ENCODE measurements at places on chromosomes 3 and 15.

DNA sequence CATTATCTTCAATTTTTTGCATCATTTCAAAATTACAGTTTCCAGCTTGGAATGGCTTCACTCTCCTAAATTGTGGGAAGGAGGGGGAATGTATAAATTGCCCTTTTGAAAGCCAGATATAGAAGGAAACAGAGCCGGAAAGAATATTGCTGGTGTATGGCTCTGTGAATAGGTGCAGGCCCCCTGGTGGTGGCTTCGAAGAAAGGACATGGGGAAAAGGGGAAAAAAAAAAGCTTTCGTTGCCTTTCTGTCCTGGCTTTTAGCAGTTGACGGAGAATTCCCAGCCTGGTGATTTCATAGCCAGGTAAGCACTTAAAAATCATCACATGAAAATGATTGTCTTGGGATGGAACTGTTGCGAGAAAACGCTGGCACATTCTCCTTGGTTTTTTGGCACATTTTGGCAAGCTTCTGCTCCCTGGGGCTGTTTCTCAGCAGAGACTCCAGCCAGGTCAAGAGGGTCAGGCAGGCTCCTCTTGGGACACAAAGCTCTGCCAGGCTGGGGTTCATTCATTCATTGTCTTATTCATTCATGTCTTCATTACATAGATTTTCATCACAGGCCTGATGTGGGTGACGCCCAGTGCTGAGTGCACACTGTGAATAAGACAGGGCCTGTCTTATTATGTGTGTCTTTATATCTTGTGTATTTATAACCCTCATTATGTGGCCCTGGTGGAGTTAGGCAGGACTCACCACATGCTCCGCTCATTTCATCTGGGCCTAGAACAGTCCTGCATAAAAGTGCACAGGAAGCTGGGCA, 300.0 kb upstream of the TPM1 start:
- DNase-seq = no peak

DNA sequence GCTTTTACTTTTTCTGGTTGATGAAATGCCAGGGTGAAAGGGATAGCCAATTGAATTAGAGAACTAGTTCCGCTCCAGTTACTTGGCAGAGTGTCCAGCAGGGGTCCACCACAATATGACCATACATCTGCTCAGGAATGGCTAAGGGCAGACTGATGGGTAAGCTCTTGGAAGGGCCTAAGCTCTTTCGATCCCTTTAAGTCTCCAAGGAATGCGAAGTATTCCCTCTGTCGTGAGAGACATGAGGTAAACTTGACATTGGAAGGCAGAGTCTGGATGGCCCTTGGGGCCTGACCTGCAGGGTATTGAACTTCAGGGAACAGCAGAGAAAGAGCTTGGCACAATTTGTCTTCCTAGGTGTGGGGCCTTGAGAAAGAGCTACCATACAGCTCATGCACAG, 805.8 kb downstream of the PLOD2 start:
- no peak for DNase-seq

DNA sequence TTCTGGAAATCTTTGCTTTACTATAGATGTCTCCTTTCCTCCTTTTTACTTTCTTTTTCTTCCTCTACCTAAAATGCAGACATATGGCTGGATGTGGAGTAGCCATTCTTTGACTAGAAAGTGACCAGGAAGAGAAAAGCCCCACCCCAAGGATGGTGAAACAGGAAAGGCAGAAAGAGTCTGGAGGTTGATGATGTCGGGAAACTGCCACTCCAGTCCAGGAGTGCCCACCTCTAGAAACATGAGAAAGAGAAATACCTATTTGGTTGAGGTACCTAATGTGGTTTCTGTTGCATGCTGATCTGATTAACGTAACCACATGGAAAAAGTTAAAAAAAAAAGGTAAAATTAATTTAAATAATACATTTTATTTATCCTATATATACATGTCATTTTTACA, 55.2 kb upstream of the SSR3 start:
- DNase-seq = no peak

- DNase-seq = no peak
Measured at GRCh38 chr3:82004266-82004665, 242.8 kb upstream of the GBE1 start.

DNA sequence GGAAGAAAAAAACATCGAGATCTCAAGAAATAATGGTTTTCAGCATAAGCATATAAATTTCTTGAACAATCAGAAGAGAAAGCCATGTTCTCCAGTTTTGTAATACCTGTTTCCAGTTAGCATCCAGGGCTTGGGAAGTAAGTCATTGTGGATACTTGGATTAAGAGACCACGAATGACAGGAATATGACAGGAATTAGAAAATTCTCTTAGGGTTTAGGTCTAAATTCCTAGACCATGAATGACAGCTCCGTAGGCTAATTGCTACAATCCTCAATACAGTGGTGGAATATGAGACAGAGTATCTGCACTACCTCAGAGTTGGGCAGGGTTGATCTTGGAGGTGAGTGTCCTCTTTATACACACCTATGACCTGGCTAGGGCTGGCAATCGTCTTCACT, 517.5 kb downstream of the NTRK3 start:
- no peak for DNase-seq

DNA sequence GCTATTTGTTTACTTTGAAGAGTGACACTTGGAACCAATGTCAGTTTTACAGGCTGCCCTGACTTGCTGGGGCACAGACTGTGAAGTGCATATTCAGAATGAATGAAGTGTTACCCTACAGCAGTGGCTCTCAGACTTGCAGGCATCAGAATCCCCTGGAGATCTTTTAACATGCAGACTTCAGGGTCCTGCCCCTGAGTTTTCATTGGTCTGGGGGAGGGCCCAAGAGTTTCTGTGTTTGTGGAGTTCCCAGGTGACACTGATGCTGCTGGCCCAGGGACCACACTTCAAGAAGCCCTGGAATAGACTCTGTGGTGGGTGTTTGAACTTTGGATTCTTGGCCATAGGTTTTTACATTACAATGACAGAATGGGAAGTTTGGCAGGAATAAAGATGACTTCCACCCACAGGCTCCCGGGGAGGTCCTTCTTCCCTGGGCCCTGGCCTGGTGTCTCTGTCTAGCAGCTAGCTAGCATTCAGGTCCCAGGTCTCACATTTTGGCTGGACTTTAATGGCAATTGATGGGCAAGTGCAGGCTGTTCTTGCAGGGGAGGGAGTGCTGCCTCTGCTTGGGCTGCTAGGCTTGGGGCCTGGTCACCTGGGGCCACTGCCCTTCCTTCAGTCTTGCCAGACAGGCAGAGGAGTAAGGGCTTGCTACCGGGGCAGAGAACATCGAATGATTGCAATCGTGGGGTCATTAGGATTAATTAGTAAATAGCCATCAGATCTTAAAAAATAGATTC, 149.0 kb downstream of the APBA2 start:
- DNase-seq = no peak

- no peak for DNase-seq
Measured at GRCh38 chr3:44495636-44496415, 18.4 kb upstream of the ZNF445 start.

GRCh38 chr15:43249236-43249635, 17.5 kb downstream of the TGM5 start:
- no peak for DNase-seq

- DNase-seq = peak; percentile 14
Measured at GRCh38 chr3:127177226-127177625, 15.7 kb upstream of the PRR23E start.

GRCh38 chr15:29259233-29259632, 10.4 kb downstream of the NSMCE3 start:
- no peak for DNase-seq
